ENCODE measurements at places on chromosomes 11 and 22.

GRCh38 chr11:118340449-118340848 lies 2.1 kb downstream of the CD3D start:
- DNase-seq, result no peak

- no peak for DNase-seq
Observed at GRCh38 chr11:65290448-65291165, 24.1 kb upstream of the CDC42EP2 start.

DNA sequence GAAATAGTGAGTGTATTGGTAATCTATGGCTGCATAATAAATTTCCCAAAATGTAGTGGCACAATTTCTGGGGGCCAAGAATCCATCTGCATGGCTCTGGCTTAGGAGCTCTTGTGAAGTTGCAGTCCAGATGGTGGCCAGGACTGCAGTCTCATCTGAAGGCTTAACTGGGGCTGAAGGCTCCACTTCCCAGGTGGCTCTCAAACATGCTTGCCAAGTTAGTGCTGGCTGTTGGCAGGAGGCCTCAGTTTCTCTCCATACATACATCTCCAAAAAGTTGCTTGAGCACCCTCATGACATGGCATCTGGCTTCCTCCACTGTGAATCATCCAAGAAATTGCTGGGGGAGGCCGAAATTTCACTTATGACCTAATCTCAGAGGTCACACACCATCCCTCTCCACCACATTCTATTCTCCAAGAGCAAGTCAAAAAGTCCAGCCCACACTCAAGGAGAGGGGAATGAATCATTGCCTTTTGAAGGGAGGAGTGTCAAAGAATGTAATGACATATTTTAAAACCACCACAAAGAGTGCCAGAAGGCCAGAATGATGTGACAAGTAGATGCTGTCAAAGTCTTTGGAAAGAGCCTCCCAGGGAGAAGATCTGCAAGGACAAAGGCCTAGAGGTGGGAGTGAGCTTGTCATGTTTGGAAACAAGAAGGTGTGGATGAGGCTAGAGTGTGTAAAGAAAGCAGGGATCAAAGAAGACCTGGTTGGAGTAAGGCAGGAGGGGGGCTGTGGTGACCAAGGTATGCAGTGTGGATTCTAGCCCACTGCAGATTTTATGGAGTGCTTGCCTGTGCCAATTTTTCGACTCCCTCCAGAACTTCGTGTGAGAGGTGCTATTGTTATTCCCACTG lies 566.2 kb downstream of the MIAT start:
- no peak for DNase-seq

- peak; percentile 34 for DNase-seq
Observed at GRCh38 chr11:36149538-36150242, 139.5 kb downstream of the COMMD9 start.

GRCh38 chr11:17691550-17691949 lies 27.8 kb upstream of the MYOD1 start:
- DNase-seq, result no peak

GRCh38 chr11:126156814-126157213 lies 54.6 kb downstream of the RPUSD4 start:
- no peak for DNase-seq

DNA sequence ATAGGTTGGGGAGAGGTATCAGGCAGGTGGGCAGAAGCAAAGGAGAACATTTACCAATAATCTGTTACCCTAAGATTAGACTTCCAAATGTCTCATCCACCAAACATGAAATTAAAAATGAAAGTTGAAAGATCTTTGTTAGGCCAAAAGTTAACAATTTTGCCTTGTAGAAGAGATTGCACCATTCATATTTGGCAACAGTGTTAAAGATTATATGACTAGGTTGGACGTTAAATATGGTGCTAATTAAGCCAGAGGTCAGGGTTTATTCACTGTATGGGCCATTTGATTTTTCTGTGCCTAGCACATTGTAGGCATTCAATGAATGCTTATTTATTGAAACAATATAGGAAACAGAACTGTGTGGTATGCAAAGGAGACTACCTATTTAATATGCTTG lies 126.1 kb upstream of the SLC5A12 start:
- no peak for DNase-seq

DNA sequence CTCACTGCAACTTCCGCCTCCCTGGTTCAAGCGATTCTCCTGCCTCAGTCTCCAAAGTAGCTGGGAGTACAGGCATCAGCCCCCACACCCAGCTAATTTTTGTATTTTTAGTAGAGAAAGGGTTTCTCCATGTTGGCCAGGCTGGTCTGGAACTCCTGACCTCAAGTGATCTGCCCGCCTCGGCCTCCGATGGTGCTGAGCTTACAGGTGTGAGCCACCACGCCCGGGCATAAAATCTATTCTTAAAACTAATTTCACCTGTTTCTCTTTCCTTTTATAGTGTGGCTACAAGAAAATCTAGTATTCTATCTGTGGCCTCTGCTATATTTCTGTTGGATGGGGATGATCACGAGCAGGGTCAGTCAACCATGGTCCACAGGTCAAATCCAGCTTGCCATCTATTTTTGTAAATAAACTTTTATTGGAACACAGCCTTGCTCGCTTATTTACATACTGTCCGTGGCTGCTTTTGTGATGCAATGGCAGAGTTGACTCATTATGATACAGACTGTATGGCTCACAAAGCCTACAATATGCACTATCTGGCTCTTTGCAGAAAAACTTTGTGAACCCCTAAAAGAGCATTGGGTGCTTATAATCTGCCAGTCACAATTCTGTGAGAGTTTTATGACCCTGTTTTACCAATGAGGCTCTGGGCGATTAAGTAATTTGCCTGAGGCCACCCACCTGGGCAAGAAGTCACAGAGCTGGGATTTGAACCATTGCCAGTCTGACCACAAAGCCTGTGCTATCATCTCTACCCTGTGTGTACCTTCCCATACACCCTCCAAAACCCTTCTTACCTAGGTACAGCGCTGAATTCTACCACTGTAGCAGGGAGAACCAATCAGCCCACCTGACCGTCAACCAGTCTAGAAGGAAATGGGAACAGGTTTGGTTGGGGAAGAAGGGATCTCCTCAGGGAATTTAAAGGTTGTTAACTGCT lies 28.3 kb downstream of the SLC1A2 start:
- no peak for DNase-seq

DNA sequence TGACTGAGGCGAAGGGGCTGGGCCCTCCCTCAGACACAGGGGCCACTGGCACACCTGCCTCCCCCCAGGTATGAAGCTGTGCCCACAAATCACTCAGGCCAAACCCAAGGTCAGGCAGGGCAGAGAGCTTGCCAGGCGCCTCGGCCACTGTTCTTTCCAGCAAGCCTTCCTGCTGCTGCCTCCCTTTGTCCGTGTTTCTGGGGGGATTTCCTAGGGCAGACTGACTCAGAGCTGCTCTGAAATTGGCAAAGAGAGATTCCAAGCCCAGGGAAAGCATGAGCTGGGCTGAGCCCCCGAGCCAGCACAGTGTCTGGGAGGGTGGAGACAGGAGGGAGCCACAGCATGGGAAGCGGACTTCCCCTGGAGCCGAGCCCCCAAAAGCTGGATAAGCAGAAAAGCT lies 33.2 kb downstream of the PPP2R1B start:
- DNase-seq, result no peak

All from NCI-H146 (cell line).